ENCODE measurements at places on chromosomes 7 and 10. TPM values are rescaled to one million over a fixed set of nuclear protein-coding genes. Genes with fewer than 3 reads are reported as not detected.

DNA sequence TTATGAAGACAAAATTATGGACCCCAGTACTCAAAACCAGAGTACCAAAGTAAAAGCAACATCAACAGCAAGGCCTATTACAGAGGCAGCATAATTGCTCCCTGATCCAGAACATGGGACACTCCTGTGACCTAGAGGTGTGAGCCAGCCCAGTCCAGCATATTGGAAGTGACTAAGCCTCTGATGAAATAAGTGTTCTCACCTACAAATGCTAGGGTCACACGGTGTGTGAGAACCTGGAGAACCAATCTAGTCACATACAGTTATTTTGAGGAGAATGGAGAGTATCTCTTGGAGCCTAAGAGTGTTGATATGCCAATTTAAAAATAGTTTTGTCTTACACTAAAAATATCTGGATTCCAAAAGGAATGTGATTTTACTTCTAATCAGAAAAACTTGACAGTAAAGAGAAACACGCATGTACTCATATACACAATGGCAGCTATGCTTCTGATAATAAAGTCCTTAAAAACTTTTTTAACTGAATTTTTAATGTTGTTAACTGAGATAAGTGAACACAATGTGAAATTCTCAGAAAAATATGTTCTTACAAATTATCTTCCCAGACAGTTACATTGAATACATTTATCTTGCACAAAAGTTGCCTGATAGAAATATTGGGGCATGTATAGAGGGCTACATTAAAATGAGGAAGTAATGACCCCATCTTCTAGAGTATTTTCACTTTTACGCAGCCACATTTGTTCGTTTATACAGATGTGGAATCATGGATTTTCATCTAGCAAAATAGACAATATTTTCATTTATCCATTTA lies 56.8 kb upstream of the CD36 start:
- no peak for DNase-seq

GRCh38 chr10:4130685-4131084 lies 345.7 kb upstream of the KLF6 start:
- no peak for DNase-seq

GRCh38 chr10:72011468-72011867 lies 47.3 kb downstream of the CHST3 start:
- no peak for DNase-seq

GRCh38 chr10:34187201-34187600 lies 627.9 kb downstream of the PARD3 start:
- DNase-seq, result no peak

- DNase-seq, result no peak
These were observed 342.7 kb downstream of the GRID1 start for GRCh38 chr10:86023931-86024280.

DNA sequence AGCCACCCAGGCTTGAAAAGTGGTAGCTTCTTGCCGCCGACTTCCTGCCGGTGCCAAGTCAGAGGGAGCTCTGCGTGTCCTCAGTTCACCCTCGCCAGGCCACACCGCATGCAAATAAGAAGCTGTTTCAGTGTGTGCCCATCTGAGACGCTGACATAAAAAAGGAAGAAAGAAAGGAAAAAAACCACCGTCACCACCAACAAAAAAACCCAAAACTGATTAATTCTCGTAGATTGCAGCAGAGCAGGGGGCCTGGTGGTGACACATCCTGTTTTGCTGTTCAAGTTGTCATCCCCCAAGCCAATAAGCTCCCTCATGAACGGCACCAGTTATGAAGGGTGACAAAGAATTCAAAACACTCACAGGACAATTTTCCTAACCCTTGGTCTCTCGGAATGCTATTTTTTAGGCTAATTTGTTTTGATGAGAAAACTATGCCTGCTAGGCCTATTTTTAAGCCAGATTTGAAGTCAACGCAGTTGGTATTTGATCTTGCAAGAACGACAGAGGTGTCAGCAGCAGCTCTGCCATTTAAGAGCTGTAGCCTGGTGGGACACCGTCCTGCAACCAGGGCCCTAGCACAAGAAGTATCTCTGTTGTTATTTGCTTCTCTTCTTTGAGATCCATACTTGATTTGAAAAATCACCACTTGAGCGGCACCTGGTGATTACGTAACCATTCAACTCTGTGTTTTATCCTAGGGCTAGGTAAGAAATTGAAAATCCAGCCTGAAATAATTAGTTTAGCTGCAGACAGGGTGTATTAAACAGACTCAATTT lies 145.6 kb downstream of the PFKFB3 start:
- DNase-seq, result peak; percentile 92

- DNase-seq, result no peak
These were observed 35.2 kb downstream of the FAM53B start for GRCh38 chr10:124708922-124709520.

Gene SLC16A9
- 0.14 TPM for total RNA-seq

- DNase-seq, result no peak
These were observed 433.6 kb upstream of the GALNT17 start for GRCh38 chr7:70698219-70698832.

DNA sequence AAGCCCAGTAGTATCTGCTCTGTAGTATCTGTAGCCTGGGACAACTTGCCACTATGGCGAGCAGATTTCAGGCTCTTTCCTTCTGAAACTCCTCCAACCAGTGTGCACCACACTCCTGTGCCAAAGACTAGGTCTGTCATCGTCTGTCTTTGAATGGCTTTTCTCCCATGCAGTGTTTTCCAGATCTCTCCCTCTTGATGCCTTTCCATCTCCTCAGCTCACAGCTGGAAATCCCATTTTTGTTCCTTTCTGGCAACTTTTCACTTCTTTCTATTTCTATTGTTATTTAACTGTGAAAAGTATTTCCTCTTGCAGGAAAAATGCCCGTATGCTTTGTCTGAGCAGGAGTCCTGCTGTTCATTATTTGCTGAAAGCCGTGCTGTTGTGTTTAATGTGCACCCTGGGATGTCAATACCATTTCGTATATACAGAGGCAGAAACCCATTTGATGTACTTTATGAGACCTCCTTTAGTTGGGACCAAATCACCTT lies 373.7 kb downstream of the PHTF2 start:
- no peak for DNase-seq

GRCh38 chr7:94088560-94088959 lies 84.4 kb upstream of the BET1 start:
- no peak for DNase-seq

GRCh38 chr7:44985033-44985695 lies 6.3 kb upstream of the MYO1G start:
- peak; percentile 16 for DNase-seq

- DNase-seq, result no peak
These were observed 534.1 kb downstream of the SDK1 start for GRCh38 chr7:3835109-3835508.

Gene TMEM130
- 0.35 TPM for total RNA-seq

GRCh38 chr7:151430391-151431205 lies 9.3 kb downstream of the CRYGN start:
- DNase-seq, result no peak

Gene PHKG1
- total RNA-seq, result 1.3 TPM

Gene LLCFC1
- not detected for total RNA-seq

Gene DNAH11
- not detected for total RNA-seq

Gene ABCB4
- total RNA-seq, result 0.07 TPM

Gene GATAD1
- 33.8 TPM for total RNA-seq

Data from activated T-cell treated with anti-CD3 and anti-CD28 coated beads, Interleukin-2, amount 50 U/mL, for 72 hours (primary cell).